Prostate gland (tissue), 2 donors: ENCODE measurements at places on chromosomes 3 and 15.
A peak's percentile ranks its signal among the peaks of the same experiment; 100 is the strongest.

- DNase-seq = no peak
Measured at GRCh38 chr3:127525373-127525772, 65.2 kb downstream of the TPRA1 start.

DNA sequence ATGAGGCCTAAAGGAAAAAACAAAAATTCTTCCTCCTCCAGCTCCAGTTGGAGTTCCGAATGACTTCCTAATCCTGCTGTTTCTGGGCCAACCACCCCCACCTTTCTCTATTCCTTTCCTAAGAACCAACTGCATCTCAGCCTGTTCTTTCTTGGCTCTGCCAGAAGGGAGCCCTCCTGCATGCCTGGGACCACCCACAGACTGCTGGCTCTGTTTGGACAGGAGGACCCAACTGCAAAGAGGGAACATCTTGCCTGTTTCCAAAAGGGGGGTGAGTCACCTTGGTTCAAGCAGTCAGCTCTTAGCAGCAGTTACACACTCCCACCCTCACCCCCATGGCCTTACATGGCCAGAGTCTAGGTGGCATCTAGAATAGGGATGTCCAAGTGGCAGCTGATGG is 116.0 kb upstream of the PRICKLE2 start:
- no peak for DNase-seq

GRCh38 chr3:171113716-171114115 is 87.2 kb upstream of the SLC2A2 start:
- no peak for DNase-seq

DNA sequence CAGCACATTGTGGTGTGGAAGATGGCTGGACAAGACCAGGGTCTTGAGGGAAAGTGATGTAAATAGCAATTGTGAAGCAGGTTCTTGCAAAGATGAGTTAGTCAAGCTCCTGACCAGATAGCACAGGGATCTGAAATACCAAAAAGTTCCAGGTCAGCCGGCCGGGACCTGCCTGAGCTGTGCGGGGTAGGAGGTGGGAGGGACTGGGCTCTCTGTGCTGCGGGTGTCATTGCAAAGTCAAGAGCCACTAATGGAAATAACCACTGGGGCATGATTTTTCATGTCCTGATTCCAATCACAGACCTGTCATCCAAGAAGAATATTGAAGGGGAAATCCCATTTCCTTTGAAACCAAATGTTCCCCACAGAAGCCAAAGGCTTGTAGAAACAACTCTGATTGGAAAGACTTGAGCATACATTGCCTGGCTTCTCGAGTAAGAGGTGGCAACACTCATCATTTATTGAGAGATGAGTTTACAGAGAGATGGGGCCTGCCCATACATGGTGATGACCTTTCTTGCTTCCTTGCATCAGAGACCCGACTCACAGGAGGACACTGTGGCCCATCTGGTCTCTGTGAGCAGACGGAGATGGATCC is 44.2 kb upstream of the KY start:
- peak; percentile 27 for DNase-seq

- no peak for DNase-seq
Measured at GRCh38 chr15:53359038-53359437, 400.4 kb downstream of the WDR72 start.

GRCh38 chr3:171446301-171446700 is 13.9 kb downstream of the TNIK start:
- DNase-seq = no peak

- no peak for DNase-seq
Measured at GRCh38 chr3:177569193-177569592, 371.9 kb upstream of the TBL1XR1 start.

DNA sequence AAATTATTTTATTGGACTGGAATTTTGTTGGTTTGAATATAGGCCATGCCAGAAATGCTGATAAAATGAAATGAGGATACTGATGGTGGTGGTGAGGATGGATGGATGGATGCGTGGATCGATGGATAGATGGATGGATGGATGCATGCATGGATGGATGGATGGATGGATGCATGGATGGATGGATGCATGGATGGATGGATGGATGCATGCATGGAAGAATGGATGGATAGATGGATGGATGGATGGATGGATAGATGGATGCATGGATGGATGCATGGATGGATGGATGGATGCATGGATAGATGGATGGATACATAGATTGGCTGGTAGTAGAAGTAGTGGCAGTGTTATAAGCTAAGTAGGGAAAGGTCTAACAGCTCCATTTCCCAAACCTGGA is 40.1 kb downstream of the CPN2 start:
- no peak for DNase-seq

GRCh38 chr15:95860406-95860805 is 470.1 kb upstream of the NR2F2 start:
- no peak for DNase-seq

- DNase-seq = no peak
Measured at GRCh38 chr3:152656972-152657355, 178.0 kb upstream of the P2RY1 start.

DNA sequence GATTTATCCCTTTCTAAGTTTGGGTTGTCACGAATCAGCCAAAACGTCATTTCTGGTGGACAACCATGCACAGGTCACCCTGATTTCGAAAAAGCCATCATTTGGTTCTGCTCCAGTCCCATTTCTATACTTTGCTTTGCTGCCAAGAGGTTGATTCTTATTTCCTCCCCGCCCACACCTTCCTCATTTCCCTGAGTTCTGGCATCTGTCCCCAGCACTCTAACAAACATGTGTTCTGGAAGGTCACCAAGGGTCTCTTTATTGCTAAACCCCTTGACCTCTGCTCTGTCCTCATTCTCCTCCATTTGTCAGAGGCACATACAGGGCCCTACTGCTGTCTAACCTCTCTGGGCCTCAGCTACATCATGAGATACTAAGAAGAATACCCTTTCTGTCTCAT is 36.4 kb upstream of the PTPRG start:
- DNase-seq = no peak

DNA sequence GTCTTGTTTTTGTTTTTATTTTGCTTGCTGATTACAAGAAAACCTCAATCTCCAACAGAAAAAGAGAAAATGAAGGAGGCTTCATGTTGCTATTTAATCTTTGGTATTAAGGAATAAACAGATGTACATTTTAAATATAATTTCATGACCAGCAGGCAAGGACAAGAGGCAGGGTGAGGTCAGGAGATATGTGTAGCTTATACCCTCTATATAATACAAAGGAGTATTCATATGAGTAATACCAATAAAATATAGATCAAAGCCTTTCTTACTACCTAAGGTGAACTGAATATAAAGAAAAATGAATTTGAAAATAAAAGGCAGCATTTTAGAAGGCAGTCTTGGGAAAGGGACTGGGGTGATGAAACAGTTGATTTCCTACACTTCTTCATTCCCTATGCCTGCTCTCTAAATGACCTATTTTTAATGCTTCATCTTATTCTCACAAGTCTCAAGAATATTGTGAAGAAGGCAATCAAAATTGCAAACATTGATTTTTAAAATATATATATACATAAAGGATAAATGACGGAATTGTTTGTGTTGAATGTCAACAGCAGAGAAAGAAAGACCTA is 8.6 kb upstream of the CBLB start:
- no peak for DNase-seq

- no peak for DNase-seq
Measured at GRCh38 chr15:66845266-66845785, 143.3 kb downstream of the SMAD6 start.

- DNase-seq = no peak
Measured at GRCh38 chr3:141240286-141240685, 8.7 kb downstream of the PXYLP1 start.

- no peak for DNase-seq
Measured at GRCh38 chr15:73079565-73079964, 27.3 kb downstream of the NEO1 start.

DNA sequence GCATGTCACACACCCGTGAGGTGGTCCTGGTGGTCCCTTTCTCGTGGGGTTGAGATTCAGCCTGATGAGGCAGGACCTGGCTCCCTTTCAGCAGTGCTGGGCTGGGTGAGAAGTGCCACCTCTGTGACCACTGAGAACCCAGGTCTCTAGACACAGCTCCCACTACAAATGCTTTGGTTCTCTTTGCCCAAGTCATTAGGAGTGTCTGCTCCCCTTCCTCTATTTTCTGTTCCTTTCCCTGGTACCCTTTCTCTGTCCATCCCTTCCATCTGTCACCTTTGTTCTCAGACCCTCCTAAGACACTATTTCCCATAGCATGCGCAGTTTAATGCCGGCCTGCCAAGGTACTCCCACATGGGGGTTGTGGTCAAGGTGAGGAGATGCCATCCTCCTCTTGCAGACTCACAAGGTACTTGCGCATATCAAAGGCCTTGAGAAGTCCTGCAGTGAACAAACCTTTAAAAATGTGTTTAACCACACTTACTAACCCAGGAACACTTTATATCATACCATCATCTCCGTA is 297.7 kb downstream of the LRTM1 start:
- no peak for DNase-seq

DNA sequence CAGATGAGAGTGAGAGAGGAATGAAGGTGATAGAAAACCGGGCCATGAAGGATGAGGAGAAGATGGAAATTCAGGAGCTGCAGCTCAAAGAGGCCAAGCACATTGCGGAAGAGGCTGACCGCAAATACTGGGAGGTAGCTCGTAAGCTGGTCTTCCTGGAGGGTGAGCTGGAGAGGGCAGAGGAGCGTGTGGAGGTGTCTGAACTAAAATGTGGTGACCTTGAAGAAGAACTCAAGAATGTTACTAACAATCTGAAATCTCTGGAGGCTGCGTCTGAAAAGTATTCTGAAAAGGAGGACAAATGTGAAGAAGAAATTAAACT is 88.9 kb downstream of the EOMES start:
- no peak for DNase-seq

DNA sequence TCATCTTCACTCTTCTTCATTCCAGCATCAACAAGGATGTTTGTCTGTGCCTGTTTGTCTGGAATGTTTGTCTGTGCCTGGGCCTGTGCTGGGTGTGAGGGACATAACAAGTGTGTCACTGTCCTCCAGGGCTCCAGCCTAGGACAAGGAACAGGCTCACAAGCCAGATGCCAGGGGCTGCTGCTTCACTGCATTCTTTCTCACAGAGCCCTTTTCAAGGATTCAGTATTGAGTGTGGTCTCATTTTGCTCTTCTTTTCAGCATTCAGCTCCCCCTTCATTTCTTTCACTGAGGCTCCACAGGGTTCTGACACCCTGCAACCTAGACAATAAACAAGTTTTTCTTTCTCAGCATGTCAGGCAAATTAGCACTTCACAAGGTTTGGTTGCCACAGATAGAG is 43.6 kb upstream of the KY start:
- no peak for DNase-seq

DNA sequence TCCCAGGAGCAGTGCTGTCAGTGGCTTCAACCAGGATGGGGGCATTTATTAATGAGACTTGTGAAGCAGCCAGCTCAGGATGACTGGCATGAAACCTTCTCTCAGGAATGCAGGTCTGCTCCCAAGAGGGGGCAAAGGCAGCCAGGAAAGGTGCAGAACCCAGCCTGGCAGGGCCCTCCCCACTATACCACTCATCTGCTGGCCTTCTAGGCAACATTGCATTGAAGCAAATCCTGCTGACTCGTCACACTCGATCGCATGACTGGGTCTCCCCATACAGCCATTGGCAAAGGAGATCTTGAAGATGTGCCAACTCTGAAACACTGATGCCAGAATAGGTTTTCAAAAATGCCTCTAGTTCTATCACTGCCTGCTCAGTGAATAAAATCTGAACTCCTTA is 65.7 kb upstream of the CMTM7 start:
- no peak for DNase-seq

DNA sequence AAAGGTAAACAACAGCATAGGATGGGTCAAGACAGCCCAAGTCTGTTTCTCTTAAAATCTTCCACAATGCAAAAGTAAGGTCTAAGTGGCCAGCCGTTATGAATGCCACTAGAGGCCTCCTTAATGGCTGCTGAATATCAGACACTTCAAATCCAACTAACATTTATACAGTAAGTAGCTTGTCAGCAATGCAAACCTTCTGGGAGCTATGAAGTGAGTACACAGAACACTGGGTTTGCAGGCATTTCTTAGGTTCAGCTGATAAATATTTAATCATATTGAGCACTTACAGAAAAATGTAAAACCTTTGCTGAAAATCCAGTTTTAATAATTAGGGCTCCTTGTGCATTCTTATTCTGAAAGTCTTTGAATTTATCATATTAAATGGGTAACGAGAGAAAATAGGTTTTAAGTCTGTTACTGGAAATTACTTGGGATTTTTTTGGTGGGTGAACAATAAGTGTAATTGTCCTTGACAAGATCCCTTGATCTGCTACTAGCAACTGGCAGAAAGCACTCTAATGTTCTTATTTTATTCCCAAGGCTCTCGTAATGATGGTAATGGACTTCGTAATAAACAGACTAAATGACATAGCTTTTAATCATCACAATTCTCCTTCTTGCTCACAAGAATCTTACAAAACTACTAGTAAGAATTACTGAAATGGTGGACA is 141.7 kb upstream of the GPR149 start:
- no peak for DNase-seq

DNA sequence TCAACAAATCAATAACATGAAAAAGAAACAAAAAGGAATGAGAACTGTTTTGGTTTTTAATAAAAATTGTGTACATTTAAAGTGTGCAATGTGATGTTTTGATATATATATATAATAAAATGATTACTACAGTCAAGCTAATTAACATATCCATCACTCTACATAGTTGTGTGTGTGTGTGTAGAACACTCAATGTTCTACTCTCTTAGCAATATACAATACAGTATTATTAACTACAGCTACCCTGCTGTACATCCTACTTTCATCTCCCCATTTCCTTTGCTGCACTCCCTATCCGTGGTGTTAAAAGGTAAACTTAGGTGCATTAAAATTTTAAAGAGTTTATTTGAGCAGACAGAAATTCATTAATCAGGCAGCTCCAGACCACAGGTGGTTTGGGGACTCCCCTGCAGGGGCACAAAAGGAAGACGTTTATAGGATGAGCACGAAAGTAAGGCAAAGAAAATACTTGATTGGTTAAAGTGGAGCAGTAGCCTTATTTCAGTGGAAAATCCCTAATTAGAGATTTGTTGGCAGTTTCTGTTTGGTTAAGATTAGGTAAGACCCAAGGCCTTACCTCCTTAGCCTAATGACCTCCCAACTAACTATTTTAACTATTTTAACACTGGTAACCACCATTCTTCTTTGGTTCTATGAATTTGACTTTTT is 61.8 kb upstream of the SNRK start:
- no peak for DNase-seq

- no peak for DNase-seq
Measured at GRCh38 chr3:89697321-89697916, 590.0 kb downstream of the EPHA3 start.

- DNase-seq = no peak
Measured at GRCh38 chr3:131705558-131706051, 202.8 kb upstream of the MRPL3 start.
